Stimulated activated CD8-positive, alpha-beta memory T cell treated with anti-CD3 and anti-CD28 coated beads, Interleukin-4, amount 100 ng/mL, for 1 hour (primary cell): ENCODE measurements at places on chromosomes 4 and X.

DNA sequence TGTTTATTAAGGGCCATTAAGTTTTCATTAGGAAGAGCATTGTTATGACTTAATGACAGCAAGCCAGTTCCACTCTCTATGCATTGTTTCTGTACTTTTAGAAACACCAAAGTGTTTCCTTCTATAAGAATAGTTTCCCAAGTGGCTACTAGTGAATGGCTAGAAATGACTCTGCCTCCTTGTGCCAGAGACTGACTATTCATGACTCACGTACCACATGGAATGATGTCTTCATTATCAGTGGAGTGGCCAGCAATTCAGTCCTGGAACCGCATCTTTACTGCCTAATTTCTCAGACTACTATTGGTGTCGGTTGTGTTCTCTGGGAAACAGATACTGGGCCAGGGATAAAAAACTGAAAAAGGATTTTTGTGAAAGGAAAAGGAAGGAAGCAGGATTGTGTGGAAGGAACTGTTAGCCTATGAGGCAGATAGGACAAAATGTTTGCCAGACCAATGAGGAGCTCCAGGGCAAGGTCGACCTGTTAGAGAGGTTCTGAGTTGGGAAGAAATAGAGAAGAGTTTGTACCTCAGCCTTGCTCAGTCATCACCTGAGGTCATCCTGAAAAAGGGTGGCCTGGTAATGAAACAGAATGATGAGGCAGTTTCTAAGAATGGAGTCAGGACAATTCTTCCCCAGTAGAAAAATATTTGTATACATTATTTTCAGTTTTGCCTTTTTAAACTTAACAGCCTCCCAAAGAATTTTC, 218.6 kb downstream of the SPCS3 start:
- no peak for DNase-seq

GRCh38 chr4:135434936-135435335, 1233.3 kb upstream of the PABPC4L start:
- no peak for DNase-seq

DNA sequence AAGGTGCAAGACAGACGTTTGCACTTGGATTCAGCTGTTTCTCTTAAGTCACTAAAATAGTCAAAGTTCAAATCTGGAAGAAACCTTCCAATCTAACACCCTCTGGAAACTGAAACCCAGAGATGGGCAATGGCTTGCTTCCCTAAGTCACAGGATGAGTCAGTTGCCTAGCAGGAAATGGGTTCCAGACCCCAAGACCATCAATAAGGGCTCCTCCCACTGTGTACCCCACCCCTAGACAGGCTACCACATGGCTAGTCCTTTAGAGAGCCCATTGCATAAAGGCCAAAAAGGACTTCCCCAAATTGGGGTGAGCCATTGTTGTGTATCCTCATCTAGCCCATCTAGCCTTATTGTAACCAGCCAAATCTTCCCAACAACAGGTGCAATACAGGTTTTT, 216.2 kb downstream of the HS6ST2 start:
- DNase-seq, result no peak

- no peak for DNase-seq
Measured at GRCh38 chrX:147912093-147912801, 528 bp downstream of the FMR1 start.

GRCh38 chr4:158775091-158775651, 6.3 kb downstream of the FNIP2 start:
- DNase-seq, result no peak

GRCh38 chrX:45749375-45749774, 548.7 kb upstream of the DIPK2B start:
- DNase-seq, result no peak

GRCh38 chrX:10769195-10769594, 148.8 kb upstream of the MID1 start:
- no peak for DNase-seq

- no peak for DNase-seq
Measured at GRCh38 chr4:142801966-142802365, 44.1 kb downstream of the INPP4B start.

DNA sequence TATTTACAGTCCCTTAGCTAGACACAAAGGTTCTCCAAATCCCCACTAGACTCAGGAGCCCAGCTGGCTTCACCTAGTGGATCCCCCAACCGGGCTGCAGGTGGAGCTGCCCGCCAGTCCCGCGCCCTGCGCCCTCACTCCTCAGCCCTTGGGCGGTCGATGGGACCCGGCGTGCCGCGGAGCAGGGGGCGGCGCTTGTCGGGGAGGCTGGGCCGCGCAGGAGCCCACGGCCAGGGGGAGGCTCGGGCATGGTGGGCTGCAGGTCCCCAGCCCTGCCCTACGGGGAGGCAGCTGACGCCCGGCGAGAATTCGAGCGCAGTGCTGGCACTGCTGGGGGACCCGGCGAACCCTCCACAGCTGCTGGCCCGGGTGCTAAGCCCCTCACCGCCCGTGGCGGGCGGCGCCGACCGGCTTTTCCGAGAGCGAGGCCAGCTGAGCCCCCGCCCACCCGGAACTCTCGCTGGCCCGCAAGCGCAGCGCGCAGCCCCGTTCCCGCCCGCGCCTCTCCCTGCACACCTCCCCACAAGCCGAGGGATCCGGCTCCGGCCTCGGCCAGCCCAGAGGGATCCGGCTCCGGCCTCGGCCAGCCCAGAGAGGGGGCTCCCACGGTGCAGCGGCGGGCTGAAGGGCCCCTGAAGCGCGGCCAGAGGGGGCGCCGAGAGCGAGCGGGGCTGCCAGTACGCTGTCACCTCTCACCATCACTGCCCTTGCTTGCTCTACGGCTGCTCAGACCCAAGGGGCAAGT, 39.4 kb downstream of the WFS1 start:
- DNase-seq, result no peak

- no peak for DNase-seq
Measured at GRCh38 chr4:6019316-6020263, 1.4 kb upstream of the C4orf50 start.

GRCh38 chr4:147085781-147086180, 140.1 kb upstream of the TTC29 start:
- DNase-seq, result no peak

DNA sequence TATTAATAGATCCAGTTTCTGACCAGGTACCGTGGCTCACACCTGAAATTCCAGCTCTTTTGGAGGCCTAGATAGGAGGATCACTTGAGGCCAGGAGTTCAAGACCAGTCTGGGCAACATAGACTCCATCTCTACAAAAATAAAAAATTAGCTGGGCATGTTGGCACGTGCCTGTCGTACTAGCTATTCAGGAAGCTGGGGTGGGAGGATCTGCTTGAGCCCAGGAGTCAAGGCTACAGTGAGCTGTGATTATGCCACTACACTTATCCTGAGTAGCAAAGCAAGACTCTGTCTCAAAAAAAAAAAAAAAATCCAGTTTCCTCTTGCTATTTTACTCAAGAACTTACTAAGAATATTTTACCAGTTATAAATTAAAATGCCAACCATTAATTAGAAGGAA, 91.7 kb downstream of the SLC10A6 start:
- DNase-seq, result no peak

DNA sequence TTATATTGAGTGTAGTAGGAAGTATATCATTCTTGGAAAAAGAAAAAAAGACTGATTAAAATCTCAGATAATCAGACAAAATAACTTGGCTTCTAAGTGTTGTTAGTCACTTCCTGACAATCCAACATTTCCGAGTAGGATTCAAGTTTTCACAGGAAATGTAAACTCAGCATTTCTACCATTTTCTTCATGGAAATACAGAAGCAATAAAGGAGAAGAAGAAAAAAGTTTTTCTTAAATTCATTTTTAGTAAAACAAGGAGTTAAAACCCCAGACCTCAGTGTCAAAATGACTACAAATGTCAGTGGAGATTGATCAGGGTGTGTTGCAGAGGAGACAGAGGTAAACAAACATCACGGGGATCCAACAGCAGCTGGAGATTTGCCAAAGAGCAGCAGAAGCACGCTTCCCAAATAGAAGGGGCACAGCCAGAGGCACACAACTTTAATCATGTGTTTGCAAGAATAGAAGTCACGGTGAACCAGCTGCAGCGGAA, 129.3 kb upstream of the FAM9B start:
- no peak for DNase-seq

DNA sequence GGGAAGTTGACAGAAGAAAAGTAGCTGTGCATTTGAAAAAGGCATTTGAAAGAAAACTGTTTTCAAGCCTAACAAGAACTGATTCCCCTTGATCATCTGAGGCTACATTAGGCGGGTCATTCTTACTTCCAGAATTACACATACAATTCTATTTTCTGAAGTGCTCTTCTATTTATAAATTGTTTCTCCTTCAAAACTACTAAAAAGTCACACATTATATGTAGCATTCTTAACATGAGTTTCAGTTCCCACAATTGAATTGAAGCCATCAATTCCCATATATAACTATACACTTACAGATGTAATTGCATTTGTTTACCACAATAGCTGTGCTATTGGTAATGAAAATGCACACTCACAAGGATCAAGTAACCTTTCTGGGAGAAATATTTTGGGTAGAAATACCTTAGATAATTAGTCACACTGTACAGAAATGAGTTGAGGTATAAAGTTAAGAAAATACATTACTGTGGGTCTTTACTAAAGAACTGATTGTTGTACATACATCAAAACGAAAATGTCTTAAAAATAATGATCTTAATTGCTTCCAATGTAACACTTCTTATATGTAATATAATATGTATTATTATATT, 1688.0 kb upstream of the AGA start:
- no peak for DNase-seq

DNA sequence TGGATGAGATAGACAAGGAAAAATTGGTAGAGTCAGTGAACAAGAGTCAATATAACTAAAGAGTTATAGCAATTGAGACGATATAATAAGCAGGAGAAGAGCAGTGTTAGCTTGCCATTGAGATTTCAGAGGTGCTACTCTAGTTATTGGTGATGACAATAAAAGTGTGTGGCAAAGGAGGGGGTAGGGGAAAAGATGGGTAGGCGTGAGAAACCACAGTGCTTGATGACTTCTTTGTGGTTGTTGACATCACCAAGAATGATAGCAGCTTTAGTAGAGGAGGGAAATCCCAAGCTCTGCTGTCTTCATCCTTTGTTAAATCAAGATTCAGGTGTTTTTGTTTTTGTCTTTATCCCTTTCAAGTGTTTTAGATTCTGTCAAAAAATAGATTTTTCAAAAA, 179.9 kb upstream of the PPP3CA start:
- DNase-seq, result peak; percentile 18

GRCh38 chr4:25862411-25863346, at the start of gene SEL1L3:
Gene SEL1L3, minus strand, starts transcription at chr4:25862988. Its CDS starts 152 bp downstream, at chr4:25862836.
- DNase-seq, result no peak

DNA sequence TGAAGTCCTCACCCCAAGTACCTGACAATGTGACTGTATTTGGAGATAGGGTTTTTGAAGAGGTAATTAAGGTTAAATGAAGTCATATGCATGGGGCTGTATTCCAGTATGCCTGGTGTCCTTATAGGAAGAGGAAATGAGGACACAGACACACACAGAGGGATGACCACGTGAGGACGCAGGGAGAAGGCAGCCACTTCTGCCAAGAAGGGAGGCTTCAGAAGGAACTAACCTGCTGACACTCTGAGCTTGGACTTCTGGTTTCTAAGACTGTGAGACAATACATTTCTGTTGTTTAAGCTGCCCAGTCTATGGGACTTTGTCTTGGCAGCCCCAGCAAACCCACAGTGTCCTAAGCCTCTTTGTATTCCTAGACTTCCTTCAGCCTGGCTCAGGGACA, 3.0 kb upstream of the SLC2A9 start:
- no peak for DNase-seq

DNA sequence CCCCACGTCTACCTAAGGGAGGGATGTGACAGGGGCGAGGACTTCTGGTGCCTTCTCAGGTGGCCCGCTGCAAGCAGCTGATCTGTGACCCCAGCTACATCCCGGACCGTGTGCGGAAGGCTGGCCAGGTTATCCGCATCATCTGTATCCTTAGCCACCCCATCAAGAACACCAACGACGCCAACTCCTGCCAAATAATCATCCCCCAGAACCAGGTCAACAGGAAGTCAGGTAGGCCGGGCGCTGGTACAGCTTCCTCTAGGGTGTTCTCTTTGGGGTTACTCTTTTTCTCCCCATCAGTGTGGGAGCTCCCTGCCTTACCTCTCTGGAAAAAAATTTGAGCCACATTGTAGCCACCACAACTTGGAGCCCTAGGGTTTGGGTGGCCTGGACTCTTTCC, 2.4 kb upstream of the FAM50A start:
- no peak for DNase-seq

- no peak for DNase-seq
Measured at GRCh38 chr4:170672381-170672965, 582.7 kb upstream of the AADAT start.

GRCh38 chrX:154517101-154517781, 1.2 kb upstream of the FAM3A start:
- no peak for DNase-seq

DNA sequence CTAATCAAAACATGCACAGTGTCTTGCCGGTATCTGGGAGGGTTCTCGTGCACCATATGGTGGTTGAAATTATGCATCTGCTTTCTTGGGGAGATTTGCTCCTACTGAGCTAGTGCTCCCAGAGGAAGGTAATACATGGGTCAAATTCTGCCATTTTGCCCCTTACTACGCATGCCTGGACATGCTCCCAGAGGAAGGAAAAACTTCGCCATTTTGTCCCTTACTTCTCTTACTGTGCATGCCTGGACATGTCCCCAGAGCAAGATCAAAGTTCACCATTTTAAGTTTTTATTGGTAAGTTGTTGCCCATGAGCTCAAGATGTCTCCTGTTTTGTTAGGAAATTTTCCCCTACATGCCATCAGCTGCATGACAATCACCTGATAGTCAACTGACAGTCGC, 252.1 kb upstream of the KLHL4 start:
- no peak for DNase-seq

DNA sequence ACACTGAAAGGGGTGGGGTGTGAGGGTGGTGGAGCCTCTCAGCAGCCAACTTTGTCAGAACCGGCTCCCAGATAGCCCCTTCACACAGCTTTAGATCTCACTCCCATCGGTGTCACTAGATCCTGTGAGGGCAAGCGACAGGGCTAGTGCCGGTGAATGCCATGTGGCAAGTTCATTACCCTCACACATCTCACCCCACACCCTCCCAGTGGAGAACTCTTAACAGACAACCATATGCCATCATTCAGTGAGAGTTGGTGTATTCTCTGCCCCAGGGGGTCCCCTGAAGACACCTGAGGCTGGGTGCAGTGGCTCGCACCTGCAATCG, 15.3 kb downstream of the SEPTIN6 start:
- DNase-seq, result no peak

- DNase-seq, result no peak
Measured at GRCh38 chrX:110741213-110741796, 54.3 kb downstream of the CHRDL1 start.

DNA sequence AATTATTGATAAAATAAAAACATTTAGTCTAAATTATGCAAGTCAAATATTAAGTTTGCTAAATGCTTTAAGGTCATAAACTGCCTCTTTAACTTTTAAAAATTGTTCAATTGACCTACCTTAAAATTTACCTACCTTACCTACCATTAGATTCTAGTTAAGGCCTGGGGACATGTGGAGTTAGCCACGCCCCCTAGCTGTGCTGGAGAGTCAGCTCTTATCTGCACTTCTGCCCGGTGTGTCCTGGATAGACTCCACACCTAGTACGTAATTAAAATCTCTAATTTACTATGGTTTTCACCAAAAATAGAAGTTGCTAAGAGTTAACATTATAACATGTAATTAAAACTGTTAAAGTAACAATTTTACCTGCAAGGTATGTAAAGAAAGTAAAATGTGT, 22.7 kb downstream of the TENM3 start:
- DNase-seq, result no peak
